ENCODE measurements at places on chromosomes 6 and 20.

- no peak for DNase-seq
Observed at GRCh38 chr6:77353129-77353528, 110.2 kb downstream of the HTR1B start.

- no peak for DNase-seq
Observed at GRCh38 chr6:147207837-147208754, 3.9 kb downstream of the STXBP5 start.

- no peak for DNase-seq
Observed at GRCh38 chr6:14035874-14036273, 81.7 kb upstream of the CD83 start.

DNA sequence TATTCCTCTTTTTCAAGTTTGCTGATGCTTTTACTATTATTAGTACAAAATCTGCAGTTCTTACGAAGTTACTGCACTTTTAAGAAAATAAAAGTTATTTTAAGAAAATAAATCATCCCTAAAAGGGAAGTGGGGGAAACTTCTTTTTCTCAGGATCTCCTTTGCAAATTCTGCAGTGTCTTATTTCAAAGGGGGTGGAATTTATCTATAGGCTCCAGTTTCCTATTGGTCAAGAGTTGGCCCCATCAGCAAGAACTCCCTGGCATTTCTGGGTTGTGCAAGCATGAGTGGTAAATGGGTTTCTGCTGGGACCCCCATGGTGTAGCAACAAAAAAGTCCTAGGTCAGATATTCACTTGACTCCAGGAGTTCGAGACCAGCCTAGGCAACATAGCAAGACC, 136.3 kb upstream of the PRDM1 start:
- DNase-seq, result no peak

- DNase-seq, result no peak
Observed at GRCh38 chr20:11797156-11797555, 120.5 kb upstream of the BTBD3 start.

- no peak for DNase-seq
Observed at GRCh38 chr20:35681960-35682359, 17.2 kb downstream of the NFS1 start.

Data from C1 segment of cervical spinal cord (tissue), 14 donors.